Fibroblast of upper back skin (primary cell): ENCODE measurements at places on chromosomes 3 and 15.

DNA sequence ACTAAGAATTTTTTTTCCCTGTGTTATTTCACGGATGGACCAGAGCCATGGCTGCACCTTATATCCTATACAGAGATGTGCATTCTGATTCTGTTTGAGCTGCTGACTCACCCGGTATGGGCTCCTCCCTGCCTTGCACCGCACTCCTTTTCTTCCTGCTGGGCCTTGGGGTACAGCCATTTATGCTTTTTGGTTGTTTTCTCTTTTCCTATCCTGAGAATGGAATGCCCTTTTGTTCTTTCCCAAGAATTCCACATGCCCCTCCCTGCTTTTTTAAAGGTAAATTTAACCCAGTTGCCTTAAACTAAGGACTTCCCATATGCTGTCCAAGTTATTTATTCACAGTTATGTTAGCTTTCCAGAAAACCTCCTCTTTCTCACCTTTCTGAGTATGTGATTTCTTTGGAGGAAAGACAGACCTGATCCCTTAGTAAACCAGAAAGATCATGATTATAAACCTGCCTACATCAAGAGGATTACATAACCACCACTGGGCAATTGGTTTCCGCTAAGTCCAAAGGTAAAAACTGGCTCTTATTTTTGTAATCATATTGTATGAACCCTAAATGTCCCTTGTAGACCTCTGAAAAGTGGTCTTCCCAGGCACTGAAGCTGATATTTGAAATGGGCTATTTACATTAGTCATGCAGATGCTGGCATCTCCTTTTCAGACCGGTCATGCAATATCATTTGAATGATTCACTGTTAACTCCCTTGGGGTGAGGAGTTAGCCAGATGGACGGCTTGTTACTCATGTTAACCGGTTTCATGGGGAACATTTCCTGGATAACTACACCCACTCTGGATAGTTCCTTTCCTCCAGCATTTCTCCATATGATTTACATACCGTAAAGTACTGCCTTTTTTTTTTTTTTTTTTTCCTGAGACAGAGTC, 45.5 kb downstream of the TMOD3 start:
- peak; percentile 99 for DNase-seq

DNA sequence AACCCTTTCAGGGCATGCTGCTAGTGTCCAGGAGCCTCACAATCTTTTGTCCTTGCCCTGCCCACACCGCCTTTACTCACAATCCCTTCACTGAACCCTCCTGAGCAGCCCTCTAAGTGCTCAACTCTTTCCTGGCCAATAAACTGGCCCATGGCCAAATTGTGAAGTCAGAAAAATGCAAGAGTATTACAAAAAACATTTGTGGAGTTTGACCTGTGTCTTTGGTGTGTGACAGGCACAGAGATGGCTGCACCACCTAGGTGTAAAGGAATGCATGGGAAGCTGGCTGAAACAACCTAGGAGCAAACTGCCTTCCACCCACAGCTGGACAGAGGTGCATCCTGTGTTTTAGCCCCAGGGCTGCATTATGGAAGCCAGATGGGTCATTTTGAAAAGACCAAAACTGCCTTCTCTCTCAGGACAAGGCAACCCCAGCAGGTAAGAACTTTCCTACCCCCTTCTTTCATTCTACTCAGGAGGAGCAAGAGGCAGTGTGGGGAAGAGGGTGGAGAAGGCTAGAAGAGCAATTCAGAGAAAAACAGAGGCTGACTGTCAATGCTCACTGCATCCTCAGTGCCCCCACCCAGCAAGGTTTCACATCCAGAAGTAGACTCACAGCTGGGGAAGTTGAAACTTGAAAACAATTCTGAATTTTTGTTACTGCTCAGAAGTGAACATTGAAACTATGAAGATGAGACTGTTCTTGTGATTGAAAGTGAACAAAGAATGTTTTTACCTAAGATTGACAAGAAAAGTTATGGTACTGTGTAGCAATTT, 78.6 kb downstream of the TRIM42 start:
- no peak for DNase-seq

DNA sequence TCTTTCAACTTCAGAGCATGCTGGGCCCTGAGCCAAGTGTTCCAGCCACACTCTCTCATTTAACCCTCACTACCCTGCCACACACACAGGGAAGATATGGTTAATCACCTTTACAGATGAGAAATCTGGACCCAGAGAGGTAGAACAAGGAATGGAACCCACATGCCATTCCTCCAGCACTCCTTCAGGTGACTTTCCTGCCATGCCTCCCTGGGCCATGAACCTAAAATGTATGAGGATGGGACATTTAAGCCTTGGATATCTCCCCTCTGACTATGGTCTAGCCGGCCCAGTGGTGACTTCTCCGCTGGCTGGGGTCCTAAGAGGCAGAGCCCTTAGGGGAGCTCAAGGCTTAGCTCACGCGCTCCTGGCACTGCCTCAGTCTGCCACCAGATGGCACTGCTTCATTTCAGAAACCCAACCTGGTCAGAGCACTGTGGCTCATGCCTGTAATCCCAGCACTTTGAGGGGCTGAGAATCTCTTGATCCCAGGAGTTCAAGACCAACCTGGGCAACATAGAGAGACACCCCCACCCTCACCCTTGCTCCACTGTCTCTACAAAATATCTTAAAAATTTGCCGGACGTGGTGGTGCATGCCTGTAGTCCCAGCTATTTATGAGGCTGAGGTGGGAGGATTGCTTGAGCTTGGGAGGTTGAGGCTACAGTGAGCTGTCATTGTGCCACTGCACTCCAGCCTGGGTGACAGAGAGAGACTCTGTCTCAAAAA, 2.2 kb upstream of the DCAF1 start:
- DNase-seq: peak; percentile 73

GRCh38 chr3:32843510-32844321, 25.9 kb downstream of the TRIM71 start:
- no peak for DNase-seq

- DNase-seq: peak; percentile 15
These were observed 102.1 kb downstream of the RYK start for GRCh38 chr3:134148534-134148933.

DNA sequence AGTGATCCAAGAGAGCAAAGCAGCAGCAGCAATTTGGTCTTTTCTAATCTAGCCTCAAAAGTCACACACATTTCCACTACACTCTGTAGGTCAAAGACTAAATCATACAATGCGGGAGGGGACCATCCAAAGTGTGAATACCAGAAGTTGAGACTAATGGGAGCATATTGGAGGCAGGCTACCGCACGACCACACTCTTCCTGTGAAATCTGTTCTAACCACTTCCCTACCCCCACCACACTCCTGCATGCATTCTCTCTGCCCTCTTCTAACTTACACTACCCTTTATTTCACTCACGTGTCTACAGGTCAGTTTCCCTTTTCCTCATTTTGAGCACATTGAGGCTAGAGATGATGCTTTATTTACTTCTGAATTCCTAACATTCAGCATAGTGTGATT, 23.7 kb upstream of the PRTG start:
- no peak for DNase-seq

GRCh38 chr15:85097250-85097649, 115.6 kb downstream of the PDE8A start:
- no peak for DNase-seq

DNA sequence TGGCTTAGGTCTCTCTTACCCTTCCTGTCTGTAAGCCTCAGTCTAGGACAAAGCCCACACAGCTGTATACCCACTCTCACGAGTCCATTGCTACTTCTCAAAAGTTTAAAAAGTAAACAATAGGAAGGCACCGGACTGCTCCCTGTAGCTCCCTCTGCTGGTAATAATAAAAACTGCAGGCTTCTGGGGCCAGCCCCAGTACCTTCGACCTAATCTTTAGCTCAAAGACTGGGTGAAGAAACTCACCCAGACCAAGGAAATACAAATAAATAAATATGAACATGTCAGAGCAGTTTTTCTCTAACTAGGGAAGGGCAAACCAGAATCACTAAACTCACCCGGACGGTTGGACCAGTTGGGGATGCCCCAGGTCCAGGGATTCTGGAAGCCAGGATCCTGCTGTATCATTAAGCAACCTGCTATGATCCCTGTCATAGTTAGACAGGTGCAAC, 5.0 kb downstream of the FAM219B start:
- DNase-seq: peak; percentile 49

DNA sequence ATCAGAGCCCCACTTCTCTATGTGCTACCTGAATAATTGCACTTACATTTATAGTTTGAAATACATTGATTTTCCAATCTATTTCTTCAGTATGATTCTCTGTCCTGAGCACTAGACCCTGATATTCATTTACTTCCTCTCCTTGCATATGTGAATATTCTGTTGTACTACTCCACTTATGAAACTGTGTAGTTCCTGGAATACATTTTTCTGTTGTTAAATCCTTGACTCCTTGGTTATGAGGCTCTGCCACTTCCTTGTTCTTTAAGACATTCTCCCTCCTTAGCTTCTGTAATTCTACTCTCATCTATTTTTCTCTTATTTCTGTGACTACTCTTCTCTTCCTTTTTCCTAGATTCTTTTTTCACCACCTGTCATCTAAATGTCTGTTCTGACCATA, 12.9 kb upstream of the MGA start:
- DNase-seq: no peak

GRCh38 chr3:12994357-12994606, 78.9 kb downstream of the IQSEC1 start:
- no peak for DNase-seq
